Jurkat, Clone E6-1 (cell line): ENCODE measurements at places on chromosomes 12 and 14.

DNA sequence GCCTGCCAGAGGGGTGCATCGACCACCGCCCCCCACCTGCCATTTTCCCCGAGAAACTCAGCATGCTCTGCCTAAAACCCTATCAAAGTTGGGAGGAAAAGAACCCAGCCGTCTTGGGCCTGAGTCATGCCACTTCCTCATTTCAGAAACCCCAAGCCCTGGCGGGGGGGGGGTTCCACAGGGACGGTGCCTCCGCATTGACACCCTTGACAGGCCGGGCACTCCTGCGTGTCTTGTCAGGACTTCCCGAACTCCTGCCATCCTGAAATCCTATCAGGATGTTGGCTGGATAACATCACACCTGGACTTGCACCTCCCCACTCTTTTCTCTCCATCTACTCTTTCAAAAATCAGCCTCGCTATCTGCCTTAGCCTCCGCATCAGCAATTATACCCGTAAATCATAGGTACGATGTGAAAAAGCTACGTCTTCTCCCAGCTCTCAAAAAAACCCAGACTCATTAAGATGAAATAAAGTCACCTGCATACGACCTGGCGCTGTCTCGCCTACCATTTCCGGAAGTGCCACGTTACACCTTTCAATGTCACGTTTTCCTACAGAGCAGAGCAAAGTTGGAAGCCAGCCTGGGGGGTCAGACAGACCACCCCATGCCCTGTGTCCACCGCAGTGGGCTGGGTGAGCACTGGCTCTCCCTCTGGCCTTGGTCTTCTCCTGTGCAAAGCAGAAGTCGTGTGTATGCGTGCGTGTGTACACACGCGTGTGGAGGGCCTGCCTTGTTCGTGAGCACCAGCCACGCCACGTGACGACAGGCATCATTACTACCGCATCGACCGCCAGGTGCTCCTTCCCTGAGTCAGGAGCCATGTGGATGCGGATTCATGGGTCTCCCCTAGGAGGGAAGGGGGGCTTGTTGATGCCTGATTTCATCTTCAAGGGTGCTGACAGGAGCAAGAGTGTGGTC, 96.7 kb downstream of the RFLNA start:
- no peak for DNase-seq

DNA sequence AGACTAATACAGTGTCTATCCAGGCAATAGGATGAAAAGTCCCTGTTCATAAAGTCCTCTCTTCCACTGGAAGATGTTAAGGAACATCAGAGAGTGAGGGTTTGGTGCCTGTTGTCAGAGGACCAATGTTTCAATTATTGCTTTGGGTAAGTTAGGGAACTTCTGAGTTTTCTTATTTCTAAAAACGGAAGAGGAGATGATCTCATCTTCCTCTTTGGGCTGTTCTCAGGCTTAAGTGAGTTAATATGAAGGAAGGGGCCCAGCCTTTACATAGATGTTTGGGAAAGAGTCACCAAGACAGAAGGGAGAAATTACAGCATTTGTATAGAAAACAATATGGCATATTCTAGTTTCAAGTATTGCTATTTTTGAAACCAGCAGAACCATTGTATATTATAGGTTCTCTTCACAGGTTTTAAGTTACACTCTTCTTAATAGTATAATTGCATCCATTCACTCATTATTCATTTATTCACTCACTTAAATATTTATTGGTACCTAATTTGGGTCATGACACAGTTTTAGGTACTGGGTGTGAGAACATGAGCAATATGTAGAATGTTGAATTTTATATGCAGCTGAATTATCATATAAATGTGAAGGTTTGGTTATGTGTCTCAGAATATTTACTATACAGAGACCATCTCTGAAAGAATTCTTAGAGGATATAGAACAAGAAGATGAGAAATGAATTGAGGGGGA, 68.5 kb upstream of the LRIG3 start:
- no peak for DNase-seq

- DNase-seq, result no peak
These were observed 153.3 kb downstream of the SLCO1B3 start for GRCh38 chr12:20963762-20964161.

- no peak for DNase-seq
These were observed 8.3 kb upstream of the MTA1 start for GRCh38 chr14:105411017-105411941.

DNA sequence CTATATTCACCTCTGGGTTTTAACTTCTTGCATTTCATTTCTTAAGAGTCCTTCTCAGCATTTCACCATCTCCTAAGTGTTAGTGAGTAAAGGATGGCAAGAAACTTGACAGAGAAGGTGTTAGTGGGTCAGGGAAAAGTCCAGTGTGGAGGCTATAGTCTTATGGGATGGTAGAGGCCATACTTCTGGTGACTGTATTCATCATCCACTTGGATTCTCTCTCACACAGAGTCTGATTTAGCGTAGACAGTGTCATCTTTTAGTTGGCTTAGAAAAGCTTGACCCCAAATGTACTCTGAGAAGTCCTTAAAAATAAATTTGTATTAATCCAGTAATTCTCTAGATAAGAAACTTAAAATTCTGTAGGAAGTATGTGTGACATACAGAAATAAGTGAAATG, 232.4 kb upstream of the FBXO33 start:
- no peak for DNase-seq

GRCh38 chr12:85835426-85836196, 598 bp downstream of the RASSF9 start:
- no peak for DNase-seq

DNA sequence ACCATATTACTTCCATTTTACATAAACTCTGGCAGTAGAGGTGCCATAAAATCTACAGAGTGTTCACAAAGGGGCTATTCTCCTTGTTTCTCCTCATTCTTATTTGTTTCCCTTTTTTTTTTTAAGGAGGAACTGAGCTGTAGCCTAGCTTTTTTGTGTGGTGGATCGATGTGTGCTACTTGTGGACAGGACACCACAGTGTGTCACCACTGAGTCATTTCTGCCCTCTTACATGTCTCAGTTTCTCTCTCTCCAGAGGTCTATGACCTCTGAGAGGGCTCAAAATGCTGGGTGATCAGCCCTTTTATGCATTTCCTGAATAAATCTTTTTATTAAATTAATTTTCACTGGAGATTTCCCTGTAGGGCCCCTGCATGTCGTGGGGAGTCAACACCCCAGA, 370.2 kb downstream of the ADGRD1 start:
- DNase-seq, result no peak

- no peak for DNase-seq
These were observed 378.1 kb downstream of the AACS start for GRCh38 chr12:125443341-125443740.

DNA sequence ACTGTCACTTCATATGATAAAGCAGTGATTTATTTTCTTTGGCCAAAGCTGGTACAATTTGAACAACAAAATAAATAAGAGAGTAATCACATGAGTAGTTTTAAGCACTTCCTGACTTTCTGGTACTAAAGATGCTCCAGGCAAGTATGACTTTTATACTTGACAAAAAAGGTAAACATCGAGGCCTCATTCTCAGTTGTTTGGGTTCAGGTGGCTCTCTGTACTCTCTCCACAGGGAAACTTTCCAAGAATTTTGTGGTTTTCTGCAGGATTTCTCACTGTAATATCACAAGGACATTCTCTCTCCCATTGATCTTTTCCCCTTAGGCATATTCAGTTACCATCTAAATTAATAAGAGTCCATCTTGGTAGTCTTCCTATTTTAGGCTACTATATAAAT, 26.6 kb upstream of the KCNC2 start:
- DNase-seq, result no peak

DNA sequence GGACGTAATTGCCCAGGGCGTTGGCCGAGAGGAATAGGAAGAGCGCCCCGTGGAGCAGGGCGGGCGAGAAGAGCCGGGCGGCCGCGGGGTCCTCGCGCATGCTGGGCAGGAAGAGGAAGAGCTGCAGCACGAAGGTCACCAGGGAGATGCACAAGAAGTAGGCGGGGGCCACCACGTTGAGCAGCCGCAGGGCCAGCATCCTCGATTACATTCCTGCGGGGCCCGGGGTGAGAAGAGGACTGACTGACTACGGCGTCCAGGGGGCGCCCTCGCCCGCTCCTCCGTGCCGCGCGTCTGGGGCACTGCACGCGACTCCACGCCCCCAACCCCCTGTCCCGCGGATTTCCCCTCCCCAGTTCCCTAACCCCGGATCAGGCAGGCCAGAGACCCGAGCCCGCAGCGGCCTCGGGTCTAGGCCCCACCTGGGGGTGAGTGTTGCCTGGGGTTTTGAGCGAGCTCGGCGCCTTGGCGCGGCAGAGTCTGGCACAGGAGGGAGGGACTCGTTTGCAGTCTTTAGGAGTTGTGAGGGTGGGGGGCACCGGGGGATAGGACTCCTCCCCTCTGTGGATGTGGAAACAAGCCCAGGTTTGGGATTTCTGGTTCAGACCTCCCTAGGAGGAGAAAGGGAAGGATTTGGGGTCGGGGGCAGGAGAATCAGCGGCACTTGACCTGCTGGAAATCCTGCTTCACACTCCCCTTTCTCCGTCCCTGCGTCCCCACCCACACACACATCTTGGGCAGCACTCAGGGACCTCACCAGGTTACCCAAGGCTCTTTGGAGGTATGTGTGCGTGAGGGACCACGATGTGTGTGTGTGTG, 1.8 kb downstream of the ZDHHC22 start:
- no peak for DNase-seq

GRCh38 chr14:103973354-103973753, 31.0 kb upstream of the RD3L start:
- no peak for DNase-seq

- no peak for DNase-seq
These were observed 420.6 kb downstream of the RAD51B start for GRCh38 chr14:68239988-68240771.

- no peak for DNase-seq
These were observed 357 bp downstream of the HOMEZ start for GRCh38 chr14:23285530-23286019.

- no peak for DNase-seq
These were observed 60.9 kb upstream of the FUT8 start for GRCh38 chr14:65351493-65352194.

DNA sequence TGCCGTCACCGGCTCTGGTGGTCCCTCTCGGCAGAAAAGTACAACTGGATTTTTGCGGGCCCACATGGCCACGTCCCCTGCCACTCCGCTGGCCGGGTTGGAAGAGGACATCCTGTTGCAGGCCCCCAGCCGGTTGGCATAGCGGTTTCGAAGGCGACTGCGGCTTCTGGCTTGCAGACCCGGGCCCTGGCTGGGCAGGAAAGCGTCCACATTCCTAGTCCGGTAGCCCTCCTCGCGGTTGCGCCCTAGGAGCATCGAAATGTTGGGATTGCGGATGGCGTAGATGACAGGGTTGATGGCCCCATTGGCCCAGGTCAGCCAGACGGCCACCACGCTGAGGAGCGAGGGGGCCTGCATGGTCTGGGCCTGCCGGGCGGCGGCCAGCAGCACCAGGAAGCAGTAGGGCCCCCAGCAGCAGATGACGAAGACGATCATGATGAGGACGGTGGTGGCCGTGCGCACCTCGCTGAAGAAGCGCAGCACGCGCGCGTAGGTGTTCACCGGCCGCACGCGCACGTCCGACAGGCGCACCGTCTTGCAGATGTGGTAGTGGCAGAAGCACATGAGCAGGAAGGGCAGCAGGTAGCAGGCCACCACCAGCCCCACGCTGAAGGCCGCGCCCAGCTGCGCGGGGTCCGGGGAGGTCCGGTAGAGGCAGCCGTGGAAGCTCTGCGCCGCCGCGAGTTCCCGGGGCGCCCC, 1.2 kb downstream of the GPR135 start:
- DNase-seq, result no peak

DNA sequence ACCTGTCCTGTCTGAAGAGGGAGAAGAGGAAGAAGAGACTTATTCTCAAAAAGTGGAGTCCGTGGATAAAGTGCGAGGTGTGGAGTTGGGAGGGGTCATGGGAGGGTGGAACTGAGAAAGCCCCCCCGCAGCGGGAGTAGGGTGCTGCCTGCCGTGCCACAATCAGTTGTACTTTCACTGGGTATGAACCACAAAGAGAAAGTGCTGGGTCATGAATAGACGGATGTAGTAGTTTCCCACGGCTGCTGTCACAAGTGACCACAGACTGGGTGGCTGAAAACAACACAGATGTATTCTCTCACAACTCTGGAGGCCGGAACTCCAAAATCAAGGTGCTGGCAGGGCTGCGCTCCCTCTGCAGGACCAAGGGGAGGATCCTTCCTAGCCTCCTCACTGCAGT, 5.5 kb downstream of the DNAH10 start:
- DNase-seq, result peak; percentile 17

GRCh38 chr12:71109834-71110233, 48.0 kb downstream of the TSPAN8 start:
- DNase-seq, result no peak

DNA sequence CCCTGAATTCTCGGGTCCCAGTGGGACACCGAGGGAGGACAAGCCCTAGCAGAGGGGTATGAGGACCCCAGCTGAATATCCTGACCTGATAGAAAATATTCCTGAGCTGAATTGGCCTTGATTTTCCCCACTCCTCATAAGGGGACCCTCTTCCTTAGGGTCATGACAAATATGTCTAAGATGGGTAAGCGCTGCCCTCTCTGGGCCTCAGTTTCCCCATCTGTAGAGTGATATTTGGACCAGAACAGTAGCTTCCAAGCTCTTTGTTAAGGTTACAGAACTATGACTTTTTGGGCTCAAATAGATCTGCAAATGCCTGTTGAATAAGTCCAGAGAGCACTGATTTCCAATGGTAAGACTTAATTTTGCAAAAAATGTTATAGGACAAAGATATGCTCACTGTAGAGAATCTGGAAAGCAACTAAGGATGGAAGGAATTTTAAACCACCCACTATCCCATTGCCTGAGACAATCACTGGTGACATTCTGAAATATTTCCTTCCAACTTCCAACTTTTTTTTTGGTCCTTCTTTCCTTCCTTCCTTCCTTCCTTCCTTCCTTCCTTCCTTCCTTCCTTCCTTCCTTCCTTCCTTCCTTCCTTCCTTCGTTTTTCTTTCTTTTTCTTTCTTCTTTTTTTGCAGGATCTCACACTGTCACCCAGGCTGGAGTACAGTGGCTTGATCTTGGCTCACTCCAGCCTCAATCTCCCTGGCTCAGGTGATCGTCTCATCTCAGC, 32.0 kb downstream of the MYL2 start:
- DNase-seq, result no peak

DNA sequence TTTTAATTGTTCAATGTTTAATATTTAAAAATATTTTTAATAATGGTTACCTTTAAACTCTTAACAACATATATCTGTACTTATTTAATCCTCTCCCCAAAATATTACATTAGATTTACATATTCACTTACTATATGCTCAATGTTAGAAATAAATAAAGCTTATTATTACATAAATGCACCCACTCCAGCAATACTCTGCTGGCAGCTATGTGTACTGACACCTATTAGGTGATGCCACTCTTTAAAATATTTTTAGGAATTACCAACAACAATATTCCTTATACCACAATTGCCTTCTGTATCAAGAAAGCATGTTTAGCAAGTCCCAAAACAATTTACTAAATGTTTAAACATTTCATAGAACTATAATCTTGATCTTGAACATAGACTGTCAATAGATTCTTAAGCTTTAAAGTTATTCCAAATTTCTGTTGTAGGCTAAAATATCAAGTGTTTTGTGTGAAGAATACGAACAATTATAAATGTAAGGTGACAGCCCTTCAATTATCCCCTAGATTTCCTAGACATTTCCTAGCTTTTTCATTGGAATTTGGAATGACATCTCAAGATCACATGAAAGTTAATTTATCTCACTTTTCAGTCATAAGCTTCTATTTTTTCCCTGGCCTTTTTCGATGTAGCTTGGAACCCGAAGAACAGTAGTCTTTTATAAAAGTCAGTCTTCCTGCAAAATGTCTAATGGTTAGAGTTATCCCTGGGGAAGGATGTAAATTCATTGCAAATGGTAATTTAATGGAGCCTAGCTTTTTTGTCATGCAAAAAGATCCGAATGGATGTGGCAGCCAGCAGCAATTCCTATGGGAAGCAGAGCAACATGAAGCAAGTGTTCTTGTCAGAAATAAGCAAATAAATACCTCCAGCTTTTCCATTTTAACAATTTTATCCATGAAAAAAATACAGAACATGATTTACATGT, 907.5 kb upstream of the ATXN7L3B start:
- no peak for DNase-seq
